ENCODE measurements at places on chromosomes 5 and 9.

DNA sequence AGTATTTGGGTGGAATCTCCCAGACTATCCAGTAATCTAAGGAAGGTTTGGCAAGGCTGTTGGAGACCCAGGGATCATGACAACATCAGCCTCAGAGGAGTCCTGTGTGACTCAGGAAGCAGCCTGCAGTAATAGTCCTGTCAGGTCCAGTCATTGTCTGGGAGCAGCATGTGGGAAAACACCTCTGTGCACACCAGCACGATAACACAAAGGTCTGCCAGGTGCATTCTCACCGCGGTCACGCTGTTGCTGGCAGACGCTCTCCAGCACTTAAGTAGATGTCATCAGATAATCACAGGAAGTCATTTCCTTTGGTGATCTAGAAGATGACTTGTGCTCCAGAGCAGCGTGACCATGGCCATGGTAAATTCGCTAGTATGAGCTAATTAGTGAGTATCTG, 99.2 kb upstream of the IQGAP2 start:
- peak; percentile 35 for DNase-seq

DNA sequence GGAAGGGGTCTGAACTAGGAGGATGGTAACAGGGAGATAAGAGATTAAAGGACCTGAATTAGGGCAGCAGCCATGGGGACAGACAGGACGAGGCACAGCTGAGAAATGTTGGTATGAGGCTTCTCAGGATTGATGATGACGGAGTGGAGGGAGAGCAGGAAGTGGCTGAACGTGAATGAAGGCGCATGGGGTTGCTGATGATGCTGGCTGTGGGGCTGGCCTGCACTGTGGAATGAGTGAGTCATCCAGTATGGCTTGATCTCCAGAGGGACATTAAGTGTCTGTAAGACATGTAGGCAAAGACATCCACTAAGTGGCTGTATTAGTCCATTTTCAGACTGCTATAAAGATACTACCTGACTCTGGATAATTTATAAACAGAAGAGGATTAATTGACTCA, 256.4 kb downstream of the ICE1 start:
- no peak for DNase-seq

- no peak for DNase-seq
Observed at GRCh38 chr5:42656651-42657015, 100.0 kb upstream of the CCDC152 start.

- DNase-seq, result peak; percentile 84
Observed at GRCh38 chr5:5494489-5495402, 72.3 kb downstream of the ICE1 start.

GRCh38 chr9:84592918-84593317, 76.6 kb upstream of the NTRK2 start:
- DNase-seq, result no peak

GRCh38 chr5:177599731-177600507, at the start of gene B4GALT7:
Gene B4GALT7, plus strand, starts transcription at chr5:177600132. Its CDS starts 79 bp downstream, at chr5:177600211.
- DNase-seq, result peak; percentile 95

DNA sequence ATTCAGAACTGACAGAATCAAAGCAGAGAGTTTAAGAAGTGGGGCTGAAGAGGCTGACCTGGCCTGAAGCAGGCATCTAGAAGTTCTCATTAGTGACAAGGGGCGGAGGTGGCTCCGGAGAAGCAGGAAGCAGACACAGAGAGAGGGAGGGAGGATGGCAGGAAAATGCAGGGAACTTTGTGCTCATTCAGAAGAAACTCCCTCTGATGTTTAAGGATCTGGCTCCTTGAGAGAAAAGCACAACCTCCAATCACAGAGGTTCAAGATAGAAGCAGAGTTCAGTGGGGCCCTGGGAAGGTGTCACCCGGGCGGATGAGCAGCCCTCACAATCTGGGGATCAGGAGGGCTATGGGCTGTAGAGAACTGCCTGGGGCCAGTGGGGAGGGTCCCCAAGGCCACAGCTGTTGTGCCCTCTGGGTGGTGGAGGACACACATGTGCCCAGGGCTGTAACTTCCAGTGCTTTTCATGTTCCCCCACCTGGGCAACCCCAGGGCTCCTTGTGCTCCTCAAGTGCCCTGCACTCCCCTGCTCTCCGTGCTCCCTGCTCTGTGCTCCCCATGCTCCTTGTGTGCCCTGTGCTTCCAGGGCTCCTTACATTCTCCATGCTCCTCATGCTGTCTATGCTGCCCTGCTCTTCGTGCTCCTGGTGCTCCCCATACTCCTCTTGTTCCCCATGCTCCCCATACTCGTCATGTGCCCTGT, 51.4 kb downstream of the TRIP13 start:
- DNase-seq, result no peak

- DNase-seq, result no peak
Observed at GRCh38 chr5:10291692-10292339, 15.9 kb downstream of the CMBL start.

Measured in activated T-cell treated with anti-CD3 and anti-CD28 coated beads, Interleukin-2, amount 50 U/mL, for 24 hours (primary cell).